ENCODE measurements at places on chromosomes 3 and 15. TPM values are rescaled to one million over a fixed set of nuclear protein-coding genes. Genes with fewer than 3 reads are reported as not detected.

Gene MASP1
- total RNA-seq: under 0.01 TPM

DNA sequence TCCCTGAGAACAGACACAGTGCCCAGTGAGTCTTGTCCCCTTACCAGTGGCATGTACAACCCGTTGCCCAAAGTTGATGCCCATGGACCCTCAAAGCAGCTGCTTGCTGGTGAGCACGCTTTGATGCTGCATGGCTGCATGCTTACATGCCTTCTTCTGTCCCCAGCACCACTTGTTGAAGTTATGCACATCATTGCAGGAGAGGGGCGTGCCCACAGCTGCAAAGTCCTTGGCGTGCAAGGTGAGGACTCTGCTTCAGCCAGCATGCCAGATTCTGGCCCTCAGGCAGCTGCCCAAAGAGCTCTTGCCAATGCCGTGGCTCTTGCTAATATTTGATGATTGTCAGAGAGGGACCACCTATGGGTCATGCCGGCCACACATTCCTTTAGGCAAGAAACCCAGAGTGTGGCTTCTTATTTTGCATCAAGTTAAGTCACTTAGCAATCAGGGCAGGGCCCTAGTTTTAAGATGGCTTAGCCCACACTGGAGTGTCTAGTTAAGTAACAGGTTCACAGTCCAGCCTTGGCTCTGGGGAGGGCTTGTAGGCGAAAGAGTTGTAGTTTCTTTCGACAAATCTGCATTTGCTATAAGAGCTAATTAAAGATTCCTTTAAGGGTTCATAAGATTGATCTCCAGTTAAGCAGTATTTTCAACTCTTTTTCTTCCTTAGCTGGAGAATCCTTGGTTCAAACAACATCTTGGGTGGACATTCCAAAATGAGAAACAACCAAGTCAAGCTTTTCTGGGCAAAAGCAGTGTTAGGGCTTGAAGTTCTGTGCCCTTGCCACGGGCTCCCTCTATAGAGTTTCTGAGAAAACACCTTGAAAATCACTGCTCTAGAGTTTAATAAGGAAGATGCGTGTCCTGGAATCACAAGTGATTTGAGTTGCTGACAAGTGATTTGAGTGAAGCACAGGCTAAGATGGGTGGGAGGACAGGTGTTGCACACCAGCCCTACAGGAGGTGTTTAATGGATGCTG is 128.6 kb downstream of the SLCO3A1 start:
- DNase-seq: no peak

Gene GOLGA8S
- total RNA-seq: 0.27 TPM

DNA sequence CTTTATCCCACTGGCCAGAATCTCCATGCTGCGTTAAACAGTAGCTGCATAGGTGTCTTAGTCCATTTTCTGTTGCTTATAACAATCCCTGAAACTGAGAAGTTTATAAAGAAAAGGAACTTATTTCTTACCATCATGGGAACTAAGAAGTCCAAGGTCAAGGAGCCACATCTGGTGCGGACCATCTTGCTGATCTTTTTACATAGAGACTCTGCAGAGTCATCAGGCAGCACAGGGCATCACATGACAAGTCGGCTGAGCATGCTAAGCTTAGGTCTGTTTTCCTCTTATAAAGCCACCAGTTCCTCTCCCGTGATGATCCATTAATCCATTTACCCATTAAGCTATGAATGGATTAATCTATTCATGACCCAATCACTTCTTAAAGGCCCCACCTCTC is 22.4 kb upstream of the FAM174B start:
- DNase-seq: no peak

DNA sequence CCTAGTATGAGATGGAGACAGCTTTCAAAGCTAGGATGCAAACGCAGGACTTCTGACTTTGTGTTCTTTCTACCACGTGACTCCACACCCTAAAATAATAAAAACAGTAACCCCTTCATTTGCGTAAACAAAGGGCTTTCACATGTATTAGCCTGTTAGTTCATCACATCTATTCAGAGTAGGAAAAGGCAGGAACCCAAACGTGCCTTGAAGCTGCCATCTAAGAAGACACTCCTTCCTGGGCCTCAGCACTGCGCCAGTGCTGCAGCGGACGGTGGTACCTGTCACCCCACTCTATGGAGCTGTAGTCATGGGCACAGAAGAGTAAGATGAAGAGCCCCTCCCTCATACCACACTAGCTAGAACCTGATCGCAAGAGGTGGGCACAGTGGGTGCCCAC is 34.3 kb downstream of the PLD1 start:
- DNase-seq: no peak

DNA sequence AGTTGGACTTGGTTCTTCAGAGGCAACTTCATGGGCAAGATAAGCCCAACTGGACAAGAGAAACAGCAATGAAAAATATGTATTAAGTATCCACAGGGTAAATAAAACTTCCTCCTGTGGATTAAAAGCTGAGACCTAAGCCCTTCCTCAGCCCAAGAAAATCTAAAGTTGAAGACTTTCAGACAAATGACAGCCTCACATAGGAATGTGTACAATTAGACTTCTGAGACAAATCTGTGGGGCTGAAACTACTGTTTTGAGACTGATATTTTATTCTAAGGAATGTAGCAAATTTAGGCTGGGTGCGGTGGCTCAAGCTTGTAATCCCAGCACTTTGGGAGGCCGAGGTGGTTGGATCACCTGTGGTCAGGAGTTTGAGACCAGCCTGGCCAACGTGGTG is 74.2 kb upstream of the IL12A start:
- DNase-seq: no peak

Gene ISG20
- total RNA-seq: 40.7 TPM

Gene CCDC39
- not detected for total RNA-seq

DNA sequence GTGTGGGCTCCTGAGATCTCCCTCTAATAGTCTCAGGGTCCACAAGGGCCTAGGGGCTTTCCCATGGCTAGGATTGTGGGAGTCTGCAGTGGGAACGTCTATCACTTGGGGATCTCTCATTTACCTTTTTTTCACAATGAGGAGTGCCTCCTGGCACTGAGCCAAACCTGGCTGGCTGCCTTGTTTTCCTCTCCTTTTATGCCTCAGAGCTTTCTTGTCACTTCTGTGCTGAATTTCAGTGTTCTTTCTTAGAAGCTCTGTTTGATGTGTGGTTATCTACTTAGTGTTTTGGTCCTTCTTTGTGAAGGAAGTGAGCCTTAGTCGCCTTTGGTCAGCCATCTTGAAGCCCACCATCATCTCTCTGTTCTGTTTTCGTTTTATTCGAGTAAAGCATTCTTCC is 33.9 kb downstream of the DOCK3 start:
- no peak for DNase-seq
